Stimulated activated CD4-positive, alpha-beta T cell treated with anti-CD3 and anti-CD28 coated beads, Interleukin-1b, Interleukin-23, amount 100 ng/mL, for 1 hour (primary cell): ENCODE measurements at places on chromosomes 16 and 17.

DNA sequence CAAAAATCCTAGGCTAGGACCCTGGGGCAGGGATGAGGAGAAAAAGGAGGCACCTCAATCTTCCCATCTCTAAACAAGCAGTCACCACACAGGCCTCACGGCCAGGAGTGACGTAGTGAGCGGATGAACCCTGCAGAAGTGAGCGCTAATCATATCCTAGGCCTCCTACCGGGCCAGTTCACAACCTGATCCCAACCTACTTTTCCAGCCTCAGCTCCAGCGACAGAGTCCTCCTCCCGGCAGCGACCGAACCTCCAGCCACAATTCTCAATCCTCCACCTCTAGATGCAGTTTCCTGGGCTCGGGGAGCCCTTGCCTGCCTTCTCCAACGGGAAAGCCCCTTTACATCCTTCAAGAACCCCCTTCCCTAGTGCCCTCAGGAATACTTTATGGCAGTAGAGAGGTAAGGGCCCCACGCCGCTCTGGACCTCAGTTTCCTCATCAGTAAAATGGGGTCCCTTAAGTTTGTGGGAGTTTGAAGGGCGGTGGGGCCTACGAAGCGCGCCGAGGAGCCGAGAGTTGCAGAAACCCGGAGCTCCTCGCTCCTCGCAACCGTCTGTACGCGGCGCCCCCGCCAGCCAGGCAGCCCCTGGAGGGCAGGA lies 1.4 kb downstream of the ZNF668 start:
- no peak for DNase-seq

DNA sequence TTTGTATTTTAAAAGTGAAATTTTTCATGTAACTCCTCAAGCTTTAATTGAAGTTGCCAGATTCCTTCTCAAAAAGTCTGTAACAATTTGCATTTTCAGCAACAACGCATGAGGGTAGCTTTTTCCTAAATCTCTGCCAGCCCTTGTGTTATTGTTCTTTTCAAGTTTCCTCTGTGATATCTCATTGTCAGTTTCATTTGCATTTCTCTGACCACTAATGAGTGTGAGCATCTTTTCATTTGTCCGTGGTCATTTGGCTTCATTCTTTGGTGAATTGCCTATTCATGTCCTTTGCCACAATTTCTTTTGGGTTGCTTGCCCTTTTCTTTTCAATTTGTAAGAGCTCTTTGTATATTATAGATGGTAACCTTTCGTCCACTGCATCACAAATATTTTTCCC lies 68.0 kb upstream of the NKD1 start:
- DNase-seq, result no peak

- DNase-seq, result no peak
These were observed 39.3 kb downstream of the ARHGAP27 start for GRCh38 chr17:45393411-45393810.

DNA sequence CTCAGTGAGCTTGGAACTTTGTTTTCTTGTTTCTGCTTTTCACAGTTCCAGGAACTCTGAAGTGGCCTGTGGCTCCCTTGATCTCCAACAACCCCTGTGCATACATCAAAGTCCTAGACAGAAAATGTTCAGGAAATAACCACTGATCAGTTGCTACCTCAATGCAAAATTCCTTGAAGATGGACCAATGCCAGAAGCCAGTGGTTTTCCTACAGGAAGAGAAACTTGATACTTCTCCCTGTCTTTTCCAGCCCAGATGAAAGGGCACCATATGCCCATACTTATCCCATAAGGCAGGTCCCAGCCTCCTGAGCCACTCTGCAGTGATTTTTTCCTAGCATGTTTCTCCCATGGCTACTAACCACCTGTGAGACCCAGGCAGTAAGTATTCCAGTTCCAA lies 12.3 kb upstream of the CDRT4 start:
- no peak for DNase-seq
